ENCODE measurements at places on chromosomes 12 and 14.

- DNase-seq, result no peak
Measured at GRCh38 chr12:23361971-23362370, 587.5 kb downstream of the SOX5 start.

DNA sequence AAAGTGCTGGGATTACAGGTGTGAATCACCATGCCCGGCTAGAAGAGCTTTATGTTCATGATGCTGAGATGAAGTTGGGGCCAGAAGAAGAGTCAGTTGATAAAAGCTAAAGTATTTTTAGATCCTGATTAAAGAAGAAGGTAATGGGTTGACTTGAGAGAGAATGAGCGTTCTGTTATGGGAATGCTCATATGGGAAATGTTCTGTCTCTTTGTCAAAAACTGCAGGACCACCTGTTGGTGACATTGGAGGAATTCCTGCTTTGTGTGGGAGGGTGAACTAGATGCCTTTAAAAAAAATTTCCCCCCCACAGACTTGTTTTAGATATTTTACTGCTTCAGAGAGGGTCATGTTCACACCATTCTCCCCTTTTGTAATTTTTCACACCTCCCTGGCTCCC is 6.7 kb downstream of the WDR20 start:
- no peak for DNase-seq

- no peak for DNase-seq
Measured at GRCh38 chr12:65308006-65308405, 29.5 kb downstream of the MSRB3 start.

DNA sequence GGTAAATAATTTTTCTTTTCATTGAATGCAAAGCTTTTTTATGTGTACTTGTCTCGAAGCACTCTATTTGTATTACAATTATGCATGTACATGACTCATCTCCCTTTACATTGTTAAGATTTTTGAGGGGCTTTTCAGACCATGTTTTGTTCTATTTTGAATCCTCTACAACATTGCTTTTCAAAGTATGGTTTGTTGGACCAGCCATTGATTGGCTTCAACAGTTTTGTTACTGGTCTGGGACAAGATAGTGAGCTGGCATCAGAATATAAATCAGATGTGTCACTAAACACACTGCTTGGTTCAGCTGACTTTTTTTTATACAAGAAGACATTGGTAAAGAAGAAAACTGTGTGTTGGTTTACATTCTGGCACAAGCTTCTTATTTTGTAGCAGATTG is 122.3 kb downstream of the MON2 start:
- no peak for DNase-seq

DNA sequence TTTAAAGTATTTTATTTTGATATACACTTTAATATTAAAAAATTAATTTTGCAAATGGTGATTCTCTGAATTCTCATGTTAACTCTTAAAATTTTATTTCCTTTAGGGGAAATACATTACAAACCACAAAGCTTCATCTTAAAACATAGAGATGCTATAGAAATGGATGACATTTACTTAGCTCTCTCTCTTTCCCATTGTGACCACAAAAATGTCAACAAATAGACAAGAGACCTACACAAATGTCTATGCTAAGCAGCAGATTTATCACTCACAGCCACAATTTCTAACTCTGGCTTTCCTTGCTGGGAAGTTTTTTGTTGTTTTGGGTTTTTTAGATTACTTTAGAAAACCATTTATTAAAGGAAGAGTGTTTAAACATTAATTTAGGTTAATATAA is 19.9 kb upstream of the PHC1 start:
- no peak for DNase-seq

GRCh38 chr14:104641753-104642539 is 37.4 kb upstream of the TMEM179 start:
- no peak for DNase-seq

DNA sequence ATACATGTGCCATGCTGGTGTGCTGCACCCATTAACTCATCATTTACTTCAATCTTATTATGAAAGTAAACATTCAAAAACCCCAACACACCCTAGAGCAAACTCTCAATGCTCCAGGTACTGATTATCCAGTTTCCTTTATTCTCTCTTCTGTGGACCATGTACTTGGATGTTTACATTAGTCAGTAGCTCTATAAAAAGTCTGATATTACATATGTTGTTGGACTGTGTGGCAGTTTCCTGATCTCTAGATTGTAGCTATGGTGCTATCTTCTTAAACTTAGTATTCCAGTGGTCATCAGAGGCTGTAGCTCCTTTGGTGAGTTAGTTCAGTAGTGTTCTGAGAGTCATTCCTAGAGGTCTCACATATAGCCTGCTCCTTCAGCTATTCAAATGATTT is 25.1 kb upstream of the ITGA5 start:
- no peak for DNase-seq

GRCh38 chr12:90936230-90937005 is 18.6 kb downstream of the CCER1 start:
- no peak for DNase-seq

DNA sequence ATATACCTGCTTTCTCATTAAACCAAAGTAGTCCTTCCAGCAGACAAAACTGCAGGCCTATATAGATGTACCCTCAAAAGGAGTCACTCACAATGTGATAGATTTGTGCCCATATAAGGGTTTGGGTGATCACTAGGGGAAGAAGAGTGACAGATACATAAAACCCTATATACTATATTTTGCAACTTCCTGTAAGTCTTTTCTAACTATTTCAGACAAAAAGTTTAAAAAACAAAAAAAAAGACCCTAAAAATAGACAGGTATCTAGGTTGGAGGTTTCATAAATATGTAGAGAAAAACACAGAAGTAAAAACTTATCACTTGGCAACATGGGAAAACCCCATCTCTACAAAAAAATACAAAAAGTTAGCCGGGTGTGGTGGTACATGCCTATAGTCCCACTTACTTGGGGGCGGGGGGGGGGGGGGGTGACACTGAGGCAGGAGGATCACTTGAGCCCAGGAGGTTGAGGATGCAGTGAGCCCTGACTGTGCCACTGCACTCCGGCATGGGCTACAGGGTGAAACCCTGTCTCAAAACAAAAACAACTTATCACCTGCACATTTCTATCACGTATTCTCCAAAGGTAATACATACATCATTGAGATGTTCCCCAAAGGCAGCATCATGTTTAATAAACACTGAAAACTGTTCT is 2.9 kb downstream of the VCPKMT start:
- DNase-seq, result no peak
